ENCODE measurements at places on chromosomes 4 and X. TPM values are rescaled to one million over a fixed set of nuclear protein-coding genes. Genes with fewer than 3 reads are reported as not detected.

GLRA3 gene
- not detected for total RNA-seq

GRXCR1 gene
- total RNA-seq = not detected

- DNase-seq = no peak
Observed at GRCh38 chrX:153769865-153770600, 6.0 kb downstream of the PLXNB3 start.

DNA sequence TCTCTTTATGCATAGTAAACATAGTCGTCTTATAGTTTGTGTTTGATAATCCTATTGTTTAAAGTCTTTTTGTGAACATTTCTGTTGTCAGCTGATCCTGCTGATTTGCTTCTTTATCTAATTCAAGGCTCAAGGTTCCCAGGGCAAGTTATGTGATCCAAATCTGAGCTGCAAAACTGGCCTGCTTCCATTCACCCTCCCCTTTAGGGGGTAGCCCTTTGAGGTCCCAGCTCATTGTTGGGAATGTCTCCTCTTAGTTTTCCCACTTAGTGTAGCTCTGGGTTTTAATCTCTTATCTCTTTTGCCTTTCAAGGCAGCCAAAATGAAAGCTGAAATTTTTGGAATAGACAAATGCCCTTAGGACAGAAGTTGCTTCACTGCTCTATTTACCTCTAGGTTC, 40.2 kb upstream of the MAGED1 start:
- DNase-seq = no peak

- DNase-seq = peak; percentile 67
Observed at GRCh38 chrX:101550362-101550750, at the start of gene ARMCX1. TSS of gene ARMCX1 (plus strand) at chrX:101550547. CDS start at chrX:101552931, 2,384 bp downstream.

GRCh38 chrX:94123062-94123461, 449.1 kb downstream of the FAM133A start:
- no peak for DNase-seq

GRCh38 chr4:17941731-17942130, 79.8 kb downstream of the LCORL start:
- DNase-seq = no peak

DNA sequence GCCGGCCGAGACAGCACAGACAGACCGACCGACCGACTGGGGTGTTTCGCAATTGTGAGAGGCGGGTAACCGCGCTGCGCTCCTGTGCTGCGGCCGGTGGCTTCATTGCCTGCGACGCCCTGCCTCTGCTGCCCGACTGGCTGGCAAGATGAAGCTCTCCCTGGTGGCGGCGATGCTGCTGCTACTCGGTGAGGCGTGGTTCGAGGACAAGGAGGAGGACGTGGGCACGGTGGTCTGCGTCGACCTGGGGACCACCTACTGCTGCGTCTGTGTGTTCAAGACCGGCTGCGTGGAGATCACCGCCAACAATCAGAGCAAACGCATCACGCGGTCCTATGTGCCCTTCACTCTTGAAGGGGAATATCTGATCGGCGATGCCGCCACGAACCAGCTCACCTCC, 565.7 kb upstream of the SMIM31 start:
- DNase-seq = no peak

Measured in tibial nerve (tissue), 4 donors.